ENCODE measurements at places on chromosomes 13 and 19. TPM values are rescaled to one million over a fixed set of nuclear protein-coding genes. Genes with fewer than 3 reads are reported as not detected.

The ACP5 gene
- total RNA-seq: 0.08 TPM

The FXYD1 gene
- 8.0 TPM for total RNA-seq

The IGSF23 gene
- 0.08 TPM for total RNA-seq

The PSPN gene
- total RNA-seq: 0.70 TPM

The DACT3 gene
- 6.5 TPM for total RNA-seq

The DENND1C gene
- not detected for total RNA-seq

The SIX5 gene
- 6.2 TPM for total RNA-seq

The ZNF880 gene
- 12.3 TPM for total RNA-seq

The KLC3 gene
- total RNA-seq: 0.23 TPM

The UBL3 gene
- 13.5 TPM for total RNA-seq

The IGFL1 gene
- total RNA-seq: not detected

The PPP1R13L gene
- total RNA-seq: 9.7 TPM

The AP1M2 gene
- 2.5 TPM for total RNA-seq

The ZNF787 gene
- 27.2 TPM for total RNA-seq

The CEACAM16 gene
- total RNA-seq: not detected

The LRRC63 gene
- total RNA-seq: under 0.01 TPM

The PBX4 gene
- not detected for total RNA-seq

The ATP1A3 gene
- total RNA-seq: not detected

The RASA3 gene
- total RNA-seq: 27.1 TPM

The KIR2DL1 gene
- not detected for total RNA-seq

The TMPRSS9 gene
- not detected for total RNA-seq

The ZNRF4 gene
- total RNA-seq: not detected

The ATXN8OS gene
- not detected for total RNA-seq

The ASF1B gene
- 4.6 TPM for total RNA-seq

The MYH14 gene
- not detected for total RNA-seq

The DMPK gene
- total RNA-seq: 28.9 TPM

The SLITRK6 gene
- 1.5 TPM for total RNA-seq

The C13orf42 gene
- not detected for total RNA-seq

The GIPC3 gene
- 0.08 TPM for total RNA-seq

The SIGLEC9 gene
- not detected for total RNA-seq

The GFY gene
- not detected for total RNA-seq

The MRI1 gene
- 21.6 TPM for total RNA-seq

The KRTDAP gene
- total RNA-seq: not detected

The RNF113B gene
- total RNA-seq: not detected

The IL11 gene
- 0.23 TPM for total RNA-seq

The CEACAM20 gene
- not detected for total RNA-seq
